ENCODE measurements at places on chromosomes 1 and 21.

- DNase-seq, result no peak
These were observed 15.6 kb upstream of the THEMIS2 start for GRCh38 chr1:27856561-27857343.

DNA sequence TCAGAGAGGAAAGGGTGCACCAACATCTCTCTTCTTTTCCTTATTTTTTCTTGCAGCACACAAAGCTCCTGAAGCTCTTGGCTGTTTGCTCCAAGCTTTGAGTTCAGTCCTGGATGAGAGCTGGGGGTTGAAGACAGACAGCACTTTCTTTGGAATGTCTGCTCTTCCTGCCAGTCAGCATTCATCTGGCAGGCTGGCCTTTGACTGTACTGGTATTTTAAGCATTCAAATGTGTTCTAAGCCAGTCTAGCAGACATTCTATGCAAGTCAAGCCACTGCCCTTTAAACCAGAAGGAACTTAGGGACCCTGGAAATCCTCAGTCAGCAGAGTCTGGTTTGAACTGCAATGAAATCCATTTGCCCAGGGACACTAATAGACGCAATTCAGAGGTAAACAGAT lies 45.0 kb downstream of the XCL1 start:
- DNase-seq, result no peak

DNA sequence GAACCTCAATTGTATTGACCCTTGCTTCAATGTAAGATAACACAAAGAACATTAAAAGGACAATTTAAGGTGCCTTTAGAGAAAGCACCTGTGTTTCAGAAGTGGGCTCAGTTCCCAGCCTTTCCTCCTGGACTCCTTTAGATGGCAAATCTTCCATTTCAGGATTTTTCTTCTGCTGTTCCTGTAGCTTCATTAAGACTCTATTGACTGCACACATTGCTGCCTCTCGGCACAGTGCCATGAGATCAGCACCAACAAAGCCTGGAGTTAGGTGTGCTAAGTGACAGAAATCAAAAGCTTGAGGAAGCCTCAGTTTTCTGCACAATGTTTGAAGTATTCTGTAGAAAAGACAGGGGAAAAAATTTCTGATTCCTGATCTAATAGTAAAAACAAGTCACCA lies 40.6 kb downstream of the NVL start:
- DNase-seq, result no peak

GRCh38 chr1:11308699-11309224 lies 35.8 kb downstream of the UBIAD1 start:
- no peak for DNase-seq

DNA sequence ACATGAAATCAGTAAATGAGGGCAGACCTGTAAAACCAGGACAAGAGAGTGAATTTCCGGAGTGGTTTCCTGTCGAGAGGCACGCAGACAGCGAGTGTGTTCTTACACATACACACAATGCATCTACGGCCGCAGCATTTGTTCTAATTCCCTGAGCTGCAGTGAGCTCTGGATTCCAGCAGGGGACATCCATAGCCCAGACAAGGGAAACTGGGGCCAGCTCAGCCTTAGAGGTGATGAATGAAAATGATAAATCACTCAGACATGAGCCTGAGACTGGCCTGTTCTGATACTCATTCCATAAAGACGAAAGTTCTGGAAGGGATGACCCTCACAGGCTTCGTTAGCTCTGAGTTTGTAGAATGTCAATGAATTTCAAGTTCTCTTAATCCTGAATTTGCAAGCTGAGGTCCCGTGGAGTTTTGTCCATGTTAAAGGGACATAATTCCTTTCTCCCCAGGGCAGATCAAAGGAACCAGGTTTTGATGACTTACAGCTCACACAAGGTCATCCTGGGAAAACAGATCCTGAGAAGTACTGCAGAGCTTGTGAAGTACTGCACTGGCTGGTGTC lies 207.9 kb upstream of the C1orf87 start:
- peak; percentile 56 for DNase-seq

DNA sequence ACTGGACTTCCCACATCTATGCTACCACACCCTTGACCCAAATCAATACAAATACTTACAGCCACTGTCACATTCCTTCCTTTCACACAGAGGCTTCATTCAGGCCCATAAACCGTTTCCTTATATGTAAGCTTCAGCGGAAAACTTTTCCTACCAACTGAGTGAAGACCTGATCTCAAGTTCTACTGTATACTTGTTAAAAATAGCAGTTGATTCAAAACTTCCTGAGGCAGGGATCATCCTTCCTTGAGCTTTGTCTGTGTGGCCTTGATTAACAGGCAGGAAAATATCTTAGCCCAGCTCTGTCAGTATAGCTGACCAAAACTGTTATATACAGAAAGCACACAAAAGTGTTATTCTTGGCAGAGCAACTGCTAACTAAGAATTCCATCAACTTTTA lies 42.7 kb downstream of the DENND2C start:
- DNase-seq, result no peak

GRCh38 chr1:211237579-211237978 lies 21.6 kb upstream of the RCOR3 start:
- no peak for DNase-seq

GRCh38 chr1:54952950-54953718 lies 27.3 kb upstream of the TMEM61 start:
- DNase-seq, result no peak

DNA sequence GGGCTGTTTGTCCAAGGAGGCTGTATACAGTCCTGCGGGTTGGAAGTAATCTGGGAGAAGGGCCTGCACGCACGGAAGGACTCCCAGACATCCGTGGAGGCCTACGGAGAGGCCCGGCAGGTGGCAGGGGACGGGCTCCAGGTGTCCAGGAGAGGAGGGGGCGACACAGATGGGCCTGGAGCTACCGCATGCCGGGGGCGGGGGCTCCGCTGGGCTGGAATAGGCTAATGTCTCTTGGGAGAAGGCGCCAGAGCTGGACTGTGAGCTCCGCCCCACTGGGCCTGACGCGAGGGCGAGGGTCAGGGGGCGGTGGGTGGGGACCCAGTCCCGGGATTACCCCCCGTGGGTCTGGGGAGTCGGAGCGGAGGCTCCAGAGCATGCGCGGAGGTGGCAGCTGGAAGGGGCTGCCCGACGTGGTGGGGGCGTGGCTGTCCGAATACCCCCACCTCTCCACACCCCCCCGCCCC lies 659 bp downstream of the AGO1 start:
- peak; percentile 41 for DNase-seq

DNA sequence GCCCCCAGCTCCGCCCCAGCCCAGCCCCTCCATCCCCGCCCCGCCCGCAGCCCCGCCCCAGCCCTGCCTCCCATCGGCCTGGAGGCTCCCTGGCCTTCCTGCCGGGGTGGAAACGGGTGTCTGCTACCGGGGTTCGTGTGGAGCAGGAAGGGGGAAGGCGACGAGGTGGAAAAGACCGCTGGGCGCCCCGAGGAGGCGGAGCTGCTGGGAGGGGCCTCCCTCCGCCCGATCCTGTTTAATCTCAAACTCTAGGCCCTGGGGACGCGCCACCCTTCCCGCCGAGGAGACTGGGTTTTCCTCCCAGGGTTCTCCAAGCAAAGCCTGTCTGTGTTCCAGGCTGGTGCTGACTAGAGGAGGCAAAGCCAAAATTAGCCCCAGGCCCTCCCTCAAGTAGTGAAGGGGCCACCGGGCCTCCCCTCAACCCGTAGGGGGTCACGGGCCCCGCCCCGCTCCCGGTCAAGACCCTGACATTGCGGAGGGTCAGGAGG lies 16.2 kb upstream of the TTLL10 start:
- DNase-seq, result peak; percentile 76

DNA sequence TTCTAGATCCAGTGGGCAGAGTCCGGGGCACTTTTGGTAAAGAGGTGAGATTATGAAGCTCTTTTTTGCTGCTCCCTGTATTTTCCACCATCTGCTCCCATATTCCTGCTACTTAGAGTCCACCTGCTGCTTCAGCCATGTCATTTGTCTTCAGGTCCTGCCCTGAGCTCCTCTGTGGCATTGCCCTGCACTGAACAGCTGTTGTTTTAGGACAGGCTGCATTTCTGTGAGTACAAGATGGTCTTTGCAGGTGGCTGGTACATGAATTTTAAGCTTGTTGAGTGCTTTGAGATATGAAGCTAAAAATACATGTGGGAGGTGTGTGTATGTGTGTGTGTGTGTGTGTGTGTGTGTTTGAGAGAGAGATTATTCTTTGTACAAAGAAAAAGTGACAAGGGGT lies 21.9 kb downstream of the MT1HL1 start:
- no peak for DNase-seq

GRCh38 chr1:74835051-74835450 lies 102.1 kb downstream of the TYW3 start:
- no peak for DNase-seq

DNA sequence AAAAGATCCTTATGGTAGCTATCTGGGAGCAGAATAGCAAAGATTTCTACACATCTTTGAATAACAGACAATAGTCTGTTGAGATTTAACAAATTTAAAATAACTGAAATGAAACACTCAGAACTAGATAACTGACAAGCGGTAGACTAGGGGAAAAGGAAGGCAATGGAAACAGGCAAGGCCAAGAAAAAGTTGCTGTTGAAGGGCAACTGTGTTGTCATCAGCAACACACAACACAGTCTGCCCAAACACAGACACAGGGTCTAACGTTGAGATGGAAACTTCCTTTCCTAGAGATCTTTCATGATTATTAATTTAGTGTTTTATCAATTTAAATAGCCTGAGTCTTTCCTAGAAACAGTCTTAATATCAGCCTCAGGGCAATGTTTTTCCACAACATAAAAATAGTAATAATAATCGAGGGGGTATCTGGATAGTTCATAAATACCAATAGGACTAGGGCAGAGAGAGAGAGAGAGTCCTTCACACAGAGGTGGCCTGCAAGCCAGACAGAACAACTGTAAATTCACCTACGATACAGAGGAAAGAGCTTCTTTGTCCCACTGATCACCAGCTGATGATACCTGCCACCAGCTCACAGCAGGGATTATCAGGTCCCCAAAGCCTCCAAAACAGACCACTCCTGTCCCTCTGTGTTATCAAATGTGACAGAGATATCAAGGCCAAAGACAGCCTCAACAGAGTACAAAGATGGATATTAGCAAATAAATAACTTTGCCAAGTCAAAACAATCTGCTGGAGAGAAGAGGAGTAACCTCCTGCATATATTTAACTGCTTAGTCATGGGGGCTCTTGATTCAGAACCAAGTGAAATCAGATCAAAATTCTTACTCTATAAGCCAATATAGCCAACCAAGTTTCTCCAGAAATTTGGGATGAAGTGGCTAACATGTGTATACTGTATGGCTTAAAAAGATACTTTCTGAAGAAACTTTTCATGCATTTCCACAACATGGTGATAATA lies 245.3 kb downstream of the SLC45A1 start:
- DNase-seq, result no peak

DNA sequence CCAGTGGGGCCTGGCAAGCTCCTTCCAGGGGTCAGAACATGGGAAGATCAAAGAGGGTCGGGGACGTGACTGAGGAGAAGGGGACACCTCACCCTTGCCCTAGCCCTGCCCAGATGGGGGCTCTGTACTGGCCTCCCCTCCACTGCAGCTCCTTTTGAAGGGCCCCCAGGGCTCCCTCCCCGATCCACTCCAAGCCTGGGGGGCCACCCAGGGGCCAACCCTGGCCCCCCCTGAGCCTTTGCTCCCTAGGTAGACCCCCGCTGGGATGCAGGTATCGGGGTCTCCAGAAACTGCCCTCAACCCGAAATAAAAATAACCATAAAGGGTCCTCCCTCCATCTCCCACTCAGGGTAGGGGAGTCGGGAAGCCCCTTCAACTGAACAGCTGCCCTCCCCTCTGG lies 37.4 kb upstream of the FAM131C start:
- DNase-seq, result no peak

- no peak for DNase-seq
These were observed 28.1 kb upstream of the WASF2 start for GRCh38 chr1:27517907-27518718.

DNA sequence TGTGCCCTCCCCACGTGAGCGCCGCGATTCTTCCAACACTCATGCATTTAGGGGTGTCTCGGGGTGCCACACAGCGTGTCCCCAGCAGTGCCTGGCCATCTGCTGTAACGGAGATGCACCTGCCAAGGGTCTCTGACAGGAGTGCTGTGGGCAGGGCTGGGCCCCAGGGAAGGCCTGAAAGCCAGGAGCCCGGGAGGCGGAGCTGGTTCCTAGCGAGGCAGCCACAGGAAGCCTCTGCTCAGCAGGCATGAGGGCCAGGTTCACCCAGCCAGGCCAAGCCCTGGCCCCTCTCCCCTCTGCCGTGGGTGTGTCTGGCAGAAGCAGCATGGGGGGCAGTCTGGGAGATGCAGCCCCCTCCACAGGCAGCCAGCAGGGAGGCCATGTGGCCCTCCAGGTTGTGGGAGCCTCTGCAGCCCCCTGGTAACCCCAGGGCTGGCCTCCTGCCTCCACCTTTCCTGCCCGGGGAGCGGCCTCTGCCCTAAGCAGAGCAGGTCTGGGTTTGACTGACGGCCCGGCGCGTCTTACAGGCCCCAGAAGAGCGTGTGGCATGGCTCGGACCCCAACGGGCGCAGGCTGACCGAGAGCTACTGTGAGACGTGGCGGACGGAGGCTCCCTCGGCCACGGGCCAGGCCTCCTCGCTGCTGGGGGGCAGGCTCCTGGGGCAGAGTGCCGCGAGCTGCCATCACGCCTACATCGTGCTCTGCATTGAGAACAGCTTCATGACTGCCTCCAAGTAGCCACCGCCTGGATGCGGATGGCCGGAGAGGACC lies 30.4 kb downstream of the SLC19A1 start:
- DNase-seq, result no peak

GRCh38 chr1:148379170-148379500 lies 104.0 kb downstream of the PPIAL4G start:
- DNase-seq, result no peak

DNA sequence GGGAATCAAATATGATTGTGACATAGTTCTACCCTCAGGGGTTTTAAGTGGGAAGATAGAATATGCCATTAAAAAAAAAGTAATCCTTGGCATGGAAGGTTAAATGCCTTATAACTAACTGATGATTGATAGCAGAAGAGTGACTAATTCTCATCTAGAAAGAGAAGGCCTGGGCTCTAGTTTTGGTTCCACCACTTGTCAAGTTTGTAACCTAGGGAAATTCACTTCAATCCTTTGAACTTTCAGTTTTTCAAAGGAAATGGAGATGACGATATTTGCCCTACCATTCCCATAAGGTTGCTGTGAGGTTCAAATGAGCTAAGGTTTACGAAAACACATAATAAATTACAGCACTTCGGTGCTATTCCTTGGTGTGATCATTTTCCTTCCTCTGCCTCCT lies 88.5 kb downstream of the GPR88 start:
- peak; percentile 9 for DNase-seq

DNA sequence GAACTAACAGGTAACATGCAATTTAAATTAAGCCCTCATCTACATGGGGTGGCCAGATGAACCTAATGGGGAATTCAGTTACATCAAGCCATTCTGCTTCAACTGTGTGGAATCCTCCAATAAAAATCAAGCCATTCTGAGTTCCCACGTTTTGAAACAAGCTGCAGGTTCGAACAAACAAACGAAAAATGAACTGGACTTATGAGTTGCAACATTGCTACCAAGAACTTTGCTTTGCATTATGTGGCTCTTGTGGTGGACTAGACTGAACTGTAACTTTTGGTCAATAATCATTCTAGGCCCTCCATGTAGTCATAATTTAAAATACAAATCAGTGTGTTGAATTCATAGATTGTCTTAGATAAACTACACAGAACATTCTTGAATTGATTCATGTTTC lies 517.2 kb downstream of the PTBP2 start:
- no peak for DNase-seq

GRCh38 chr1:34850382-34850781 lies 9.2 kb downstream of the SMIM12 start:
- no peak for DNase-seq

- no peak for DNase-seq
These were observed 594.1 kb downstream of the PTPRU start for GRCh38 chr1:29830383-29830782.

Data from activated CD4-positive, alpha-beta T cell treated with anti-CD3 and anti-CD28 coated beads, Interleukin-2, Interleukin-6, amounts not matched to agents 100 ng/mL and 50 ng/mL, durations not matched to agents 16 hours and 8 hours (primary cell).